ENCODE measurements at places on chromosomes 12 and 14. TPM values are rescaled to one million over a fixed set of nuclear protein-coding genes. Genes with fewer than 3 reads are reported as not detected.

DNA sequence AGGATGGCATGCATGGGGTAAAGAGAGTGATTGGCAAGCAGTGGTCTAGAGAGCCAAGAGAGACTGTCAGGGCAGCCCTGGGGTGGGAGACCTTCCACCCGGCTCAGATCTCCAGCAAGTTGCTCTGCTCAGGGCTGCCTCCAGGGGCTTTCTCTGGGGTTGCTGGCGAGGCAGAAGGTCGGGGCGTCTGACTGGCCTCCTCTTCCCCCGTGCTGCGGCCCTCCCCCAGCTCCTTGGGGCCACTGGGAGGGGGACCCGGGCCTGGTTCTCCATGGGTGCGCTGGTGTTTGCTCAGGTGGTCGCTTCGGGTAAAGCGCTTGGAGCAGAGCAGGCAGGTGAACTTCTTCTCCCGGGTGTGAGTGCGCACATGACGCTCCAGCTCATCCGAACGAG is 6.6 kb upstream of the AAAS start:
- no peak for DNase-seq

DNA sequence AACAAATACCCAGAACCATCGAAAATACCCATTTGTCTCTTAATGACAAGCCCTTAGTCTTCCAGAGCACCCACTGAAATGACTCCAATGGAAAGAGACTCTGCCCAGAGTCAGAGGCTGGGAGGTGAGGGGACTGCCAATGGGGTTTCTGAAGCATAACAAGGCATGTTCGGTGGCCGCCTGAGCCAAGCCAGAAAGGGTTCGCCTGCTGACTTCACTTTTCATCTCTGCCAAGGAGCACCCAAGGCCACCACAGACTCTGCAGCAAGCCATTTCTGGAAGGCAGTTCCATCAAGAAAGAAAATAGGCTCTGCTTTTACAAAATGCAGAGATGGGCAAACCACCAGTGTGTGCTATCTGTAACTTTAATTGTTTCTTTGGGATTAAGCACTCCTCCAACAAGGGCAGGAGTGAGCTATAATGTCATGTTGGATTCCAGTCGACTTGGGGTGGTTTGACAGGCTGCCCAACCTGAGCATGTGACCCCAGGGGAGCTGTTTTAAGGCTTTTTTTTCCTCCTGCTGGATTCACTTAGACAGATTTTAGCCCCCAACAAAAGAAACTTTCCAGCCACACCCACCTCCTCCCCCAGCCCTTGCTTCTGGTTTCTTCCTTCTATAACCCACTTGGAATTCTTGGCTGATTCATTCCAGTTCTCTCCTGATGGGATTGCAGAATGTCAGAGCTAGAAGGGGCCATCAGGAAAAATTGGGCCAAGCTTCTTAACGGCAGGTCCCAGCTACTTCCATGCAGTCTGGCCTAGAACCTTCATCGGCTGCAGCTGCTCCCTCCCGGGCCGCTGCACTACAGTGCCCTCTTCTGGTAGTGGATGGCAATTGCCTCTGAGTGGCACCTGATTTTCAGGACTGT is 24.1 kb downstream of the CKAP4 start:
- peak; percentile 79 for DNase-seq

Gene HPD
- total RNA-seq: 1.0 TPM

Gene LBHD2
- not detected for total RNA-seq

GRCh38 chr12:22532317-22532716 is 12.0 kb downstream of the C2CD5 start:
- no peak for DNase-seq

GRCh38 chr14:30445011-30445793 is 113.8 kb upstream of the G2E3 start:
- no peak for DNase-seq

GRCh38 chr12:115791331-115791730 is 486.2 kb downstream of the MED13L start:
- DNase-seq: no peak

DNA sequence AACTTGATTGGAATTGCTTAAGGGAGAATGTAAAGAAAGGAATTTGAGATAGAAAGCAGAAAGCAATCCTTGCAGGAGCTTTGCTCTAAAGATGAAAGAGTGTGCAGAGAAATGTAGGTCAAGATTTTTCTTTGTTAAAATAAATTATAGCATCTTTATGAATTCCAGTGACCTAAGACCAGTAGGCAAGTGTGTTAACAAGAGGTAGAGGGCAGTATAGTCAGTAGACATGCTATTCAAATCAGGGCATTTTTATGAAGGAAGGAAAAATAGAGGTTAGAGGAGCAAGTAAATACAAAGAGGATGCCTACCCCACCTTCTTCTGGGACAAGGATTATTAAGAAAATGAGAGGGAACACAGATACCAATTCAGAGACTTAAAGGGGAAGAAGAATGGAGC is 148.5 kb downstream of the PLCZ1 start:
- DNase-seq: no peak

- no peak for DNase-seq
These were observed 11.8 kb downstream of the USP30 start for GRCh38 chr12:109064143-109064542.

- DNase-seq: peak; percentile 69
These were observed 10.4 kb upstream of the ACVR1B start for GRCh38 chr12:51941011-51941581.

Measured in tongue (tissue), 3 donors.